KBM-7 (cell line): ENCODE measurements at places on chromosomes 13 and 19.

DNA sequence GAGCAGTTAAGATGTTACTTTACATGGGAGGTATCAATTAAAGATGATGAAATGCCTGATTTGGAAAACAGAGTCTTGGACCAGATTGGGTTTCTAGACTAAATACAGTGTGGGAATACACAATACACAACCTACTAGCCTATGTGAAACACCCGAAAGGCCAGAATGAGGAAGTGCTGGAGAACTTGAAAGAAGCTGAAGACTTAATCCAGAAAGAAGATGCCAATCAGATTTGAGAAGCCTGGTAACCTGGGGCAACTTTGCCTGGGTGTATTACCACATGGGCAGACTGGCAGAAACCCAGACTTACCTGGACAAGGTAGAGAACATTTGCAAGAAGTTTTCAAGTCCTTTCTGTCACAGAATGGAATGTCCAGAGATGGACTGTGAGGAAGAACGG, 43.2 kb downstream of the N4BP2L1 start:
- DNase-seq: no peak

DNA sequence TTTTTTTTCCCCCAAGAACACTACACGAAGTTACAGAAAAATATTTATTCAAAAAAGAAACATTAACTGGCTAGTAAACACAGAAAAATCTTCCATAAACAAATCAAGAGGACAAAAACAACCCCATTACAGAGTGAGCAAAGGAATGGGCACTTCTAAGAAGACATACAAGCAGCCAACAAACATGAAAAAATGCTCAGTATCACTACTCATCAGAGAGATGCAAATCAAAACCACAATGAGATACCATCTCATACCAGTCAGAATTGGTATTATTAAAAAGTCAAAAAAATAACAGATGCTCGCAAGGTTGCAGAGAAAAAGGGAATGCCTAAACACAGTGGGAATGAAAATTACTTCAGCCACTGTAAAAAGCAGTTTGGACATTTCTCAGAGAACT, 131.7 kb downstream of the UGGT2 start:
- DNase-seq: no peak

GRCh38 chr13:109869312-109870237, 83.2 kb upstream of the IRS2 start:
- DNase-seq: peak; percentile 16

DNA sequence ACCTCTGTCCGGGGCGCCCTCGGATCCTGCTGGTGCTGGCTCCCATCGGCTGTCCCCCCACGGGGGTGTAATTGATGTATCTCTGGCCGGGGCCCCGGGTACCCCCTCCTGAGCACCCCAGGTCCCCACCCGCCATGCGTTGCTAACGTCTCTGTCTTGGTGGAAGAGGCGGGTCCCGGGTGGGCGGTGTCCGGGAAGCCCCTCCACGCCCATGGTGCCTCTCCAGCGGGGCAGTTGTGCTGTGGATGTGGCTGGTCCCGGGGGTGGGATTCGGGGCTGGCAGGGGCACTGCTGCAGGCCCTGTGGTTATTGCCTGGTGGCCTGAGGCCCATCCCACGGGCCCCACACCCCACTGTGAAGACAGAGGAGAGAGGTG, 4.9 kb downstream of the DIRAS1 start:
- no peak for DNase-seq

- peak; percentile 71 for DNase-seq
Observed at GRCh38 chr19:4732680-4733114, 9.1 kb upstream of the DPP9 start.

- DNase-seq: no peak
Observed at GRCh38 chr19:13959141-13959961, 7.0 kb downstream of the DCAF15 start.

GRCh38 chr13:48161530-48162179, 66.8 kb upstream of the MED4 start:
- DNase-seq: peak; percentile 80

DNA sequence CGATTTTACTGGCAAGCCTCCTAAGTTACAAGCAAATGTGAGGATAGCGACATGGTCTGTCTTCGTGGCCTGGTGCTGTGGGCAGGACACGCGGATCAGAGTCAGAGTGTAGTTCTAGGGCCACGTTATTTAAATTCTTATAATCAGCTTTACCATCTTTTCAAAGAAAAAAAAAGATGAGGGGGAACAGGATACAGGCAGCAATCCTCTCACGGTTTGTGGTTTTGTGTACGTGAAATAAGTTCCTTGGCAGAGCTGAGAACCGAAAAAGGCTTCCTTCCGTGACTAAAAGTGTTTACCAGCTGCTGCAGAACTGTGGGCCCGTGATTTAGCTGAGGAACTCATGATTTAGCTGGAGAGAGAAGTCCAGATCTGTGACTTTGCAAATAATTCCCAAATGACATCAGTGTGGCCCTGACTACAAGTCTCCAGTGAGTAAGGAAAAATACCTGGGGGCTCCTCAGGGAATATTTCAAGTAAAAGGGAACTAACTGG, 27.2 kb downstream of the RCBTB2 start:
- DNase-seq: peak; percentile 98

GRCh38 chr13:70310396-70311119, 202.3 kb upstream of the KLHL1 start:
- peak; percentile 36 for DNase-seq

GRCh38 chr19:2064395-2064787, 13.3 kb upstream of the MKNK2 start:
- no peak for DNase-seq

DNA sequence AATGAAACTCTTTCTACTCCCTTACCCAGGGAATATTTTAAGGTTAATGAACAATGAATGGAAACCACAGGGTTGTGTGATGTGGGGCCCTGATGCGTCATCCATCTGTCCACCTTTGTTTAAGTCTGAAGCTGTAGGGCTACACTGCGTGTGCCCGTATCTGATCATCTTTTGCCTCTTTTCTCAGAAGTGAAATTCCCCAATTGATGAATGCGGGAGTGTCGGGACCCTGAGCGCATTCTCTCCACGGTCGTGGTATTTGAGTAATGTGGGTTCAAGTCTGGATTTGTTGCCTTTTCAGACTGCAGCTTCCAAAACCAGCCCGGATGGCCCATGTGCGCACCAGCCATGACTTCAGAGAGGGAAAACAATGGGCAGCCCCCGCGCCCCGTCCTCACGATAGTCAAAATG, 112.3 kb downstream of the COL4A2 start:
- DNase-seq: no peak

DNA sequence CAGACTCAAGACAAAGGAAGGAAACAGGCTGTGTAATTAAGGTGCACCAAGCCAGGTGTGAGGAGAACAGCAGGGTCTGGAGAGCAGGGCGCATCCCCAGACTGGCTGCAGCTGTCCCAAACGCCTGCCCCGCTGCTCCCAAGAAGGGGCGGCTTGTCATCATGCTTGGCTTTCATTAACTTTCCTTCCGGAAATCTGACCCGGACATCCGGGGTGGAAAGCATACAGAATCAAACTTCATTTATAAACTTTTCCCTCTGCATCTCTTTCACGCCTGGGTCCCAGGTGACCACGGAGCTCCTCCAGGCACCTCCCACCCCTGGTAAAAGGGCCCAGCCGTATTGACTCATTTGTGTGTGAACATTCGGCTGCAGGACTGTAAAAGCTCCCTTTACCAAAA, 31.7 kb downstream of the TSHZ3 start:
- no peak for DNase-seq

DNA sequence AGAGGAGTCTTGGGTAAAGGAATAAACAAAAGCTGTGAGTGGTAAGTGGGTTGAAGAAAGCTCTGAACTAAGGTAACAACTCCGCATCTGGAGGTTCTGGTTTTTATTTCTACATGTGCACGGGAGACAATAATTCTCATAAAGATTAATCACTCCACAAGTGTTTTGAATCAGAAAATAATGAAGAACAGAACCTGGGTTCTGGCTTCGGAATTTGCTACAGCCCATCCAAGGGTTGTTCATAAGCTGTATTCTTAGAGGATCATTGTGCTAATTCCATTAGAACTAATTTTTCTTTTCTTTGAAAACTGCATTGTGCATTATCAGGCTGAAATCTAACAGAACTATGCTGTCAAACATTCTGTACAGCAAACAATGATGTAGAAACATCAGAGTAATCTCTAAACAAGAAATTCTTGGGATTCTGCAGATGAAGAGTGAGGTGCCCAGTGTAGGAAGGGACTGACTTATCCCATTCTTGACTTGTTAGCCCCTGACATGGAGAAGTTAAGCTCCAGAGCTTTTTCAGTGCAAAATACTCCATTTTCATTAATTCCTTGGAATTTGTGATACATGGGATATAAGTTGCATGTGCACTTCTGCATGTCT, 368.2 kb downstream of the COG6 start:
- DNase-seq: no peak

GRCh38 chr13:112066624-112067004, 335 bp upstream of the SOX1 start:
- DNase-seq: peak; percentile 21

- no peak for DNase-seq
Observed at GRCh38 chr19:41702171-41702651, 6.2 kb upstream of the CEACAM5 start.

DNA sequence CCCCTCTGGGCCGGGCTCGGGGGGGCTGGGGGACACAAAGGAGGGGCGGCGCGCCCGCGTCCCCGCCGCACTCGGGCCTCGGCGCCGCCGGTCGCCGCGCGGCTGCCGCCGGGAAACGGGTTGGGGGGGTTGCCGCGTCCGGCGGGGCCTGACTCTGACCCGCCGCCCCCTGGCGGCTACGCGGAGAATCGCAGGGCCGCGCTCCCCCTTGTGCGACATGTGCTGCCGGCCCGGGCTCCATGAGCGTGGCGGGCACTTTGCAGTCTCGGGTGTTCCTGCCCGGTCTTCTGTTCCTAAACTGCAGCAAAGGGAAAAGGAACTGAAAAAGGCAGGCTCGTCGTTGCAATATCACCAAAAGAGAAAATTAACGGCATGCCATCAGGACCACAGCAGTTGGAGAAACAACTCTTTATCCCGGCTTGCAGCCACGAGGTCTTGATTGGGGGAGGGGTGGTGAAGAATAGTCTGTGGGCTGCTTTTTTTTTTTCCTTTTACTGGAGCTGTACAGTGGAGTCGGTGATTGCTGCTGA, 1.5 kb downstream of the MIR17HG start:
- DNase-seq: peak; percentile 92

- DNase-seq: peak; percentile 34
Observed at GRCh38 chr13:94710881-94711560, 1.3 kb downstream of the SOX21 start.

DNA sequence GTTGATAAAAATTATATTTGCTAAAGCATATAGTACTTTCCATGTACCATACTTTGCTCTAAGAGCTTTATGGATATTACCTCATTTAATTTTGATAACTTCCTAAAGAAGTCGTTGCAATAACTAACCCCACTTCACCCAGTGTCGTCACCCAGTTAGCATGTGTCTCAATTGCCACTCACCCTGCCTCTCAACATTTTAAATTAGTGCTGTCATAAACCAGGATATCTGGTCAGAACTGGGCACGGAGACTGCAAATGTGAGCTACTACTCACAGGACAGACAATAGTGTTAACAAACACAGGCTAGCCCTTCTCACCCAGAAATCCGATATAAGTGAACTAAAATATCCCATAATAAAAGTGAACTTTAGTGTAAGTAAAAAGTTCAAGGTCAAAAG, 430.6 kb downstream of the KLF12 start:
- no peak for DNase-seq

DNA sequence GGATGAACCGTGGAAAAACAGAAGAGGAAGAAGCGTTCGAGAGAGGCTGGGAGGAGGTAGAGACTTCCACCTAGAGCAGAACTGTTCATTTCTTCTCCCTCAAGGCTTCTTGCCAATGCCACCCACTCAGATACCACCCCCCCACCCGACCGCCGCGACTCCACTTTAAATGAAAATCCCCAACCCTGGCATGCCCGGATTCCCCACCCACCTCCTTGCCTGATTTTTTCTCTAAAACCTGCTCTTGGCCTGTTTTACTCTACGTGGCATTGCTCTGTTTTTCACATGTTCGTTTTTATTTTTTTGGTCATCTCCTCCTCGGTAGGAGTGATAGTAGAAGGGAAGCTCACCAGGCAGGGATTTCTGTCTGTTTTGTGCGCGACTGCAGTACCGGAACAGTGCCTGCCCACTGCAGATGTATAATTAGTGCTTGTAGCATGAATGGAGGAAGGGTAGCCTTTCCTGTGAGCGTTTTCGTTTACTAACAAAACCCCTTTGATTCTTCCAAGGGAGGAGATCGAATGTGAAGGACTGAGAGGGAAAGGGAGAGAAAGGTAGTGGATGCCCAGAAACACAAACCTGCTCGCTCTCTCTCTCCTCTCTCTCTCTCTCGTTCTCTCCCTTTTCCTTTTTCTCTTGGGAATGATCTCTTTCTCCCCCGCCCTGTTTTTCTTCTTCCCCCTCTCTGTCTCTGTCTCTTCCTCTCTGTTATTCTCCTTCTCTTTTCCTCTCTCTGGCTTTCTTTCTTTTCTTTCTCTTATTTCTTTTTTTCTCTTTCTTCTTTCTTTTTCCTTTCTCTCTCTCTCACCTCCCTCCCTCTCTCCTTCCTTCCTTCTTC, 2.2 kb downstream of the CD70 start:
- DNase-seq: peak; percentile 51

DNA sequence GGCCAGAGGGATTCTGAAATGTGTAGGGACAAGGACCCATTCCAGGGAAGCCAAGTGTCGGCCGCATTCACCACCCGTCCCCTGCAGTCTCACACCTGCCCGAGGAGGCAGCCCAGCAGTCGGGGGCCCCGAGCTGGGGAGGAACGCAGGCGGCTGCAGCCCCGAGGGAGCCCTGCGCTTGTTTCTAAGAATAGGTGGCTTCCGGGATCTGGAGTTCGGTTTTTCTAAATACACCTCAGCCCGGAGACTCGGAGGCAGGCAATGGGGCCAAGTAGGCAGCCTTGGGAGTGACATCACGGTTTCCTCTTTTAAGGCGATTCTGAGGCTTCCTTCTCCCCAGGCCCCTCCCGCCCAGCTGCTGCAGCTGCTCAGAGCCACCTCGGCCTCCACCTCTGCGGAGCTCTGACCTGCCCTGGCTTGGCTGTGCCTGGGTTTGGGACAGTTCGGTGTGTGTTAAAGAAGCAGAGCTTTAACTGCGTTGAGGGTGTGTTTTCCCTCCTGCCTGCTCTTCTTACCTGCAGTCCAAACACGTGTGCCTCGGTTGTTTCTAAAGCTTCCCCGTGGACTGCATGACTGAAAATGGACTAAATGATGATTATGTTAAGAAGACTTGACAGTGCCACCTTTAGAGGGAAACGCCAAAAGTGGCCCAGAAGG, 80.5 kb downstream of the COL4A2 start:
- DNase-seq: peak; percentile 13

- no peak for DNase-seq
Observed at GRCh38 chr13:38854226-38854625, 136.4 kb downstream of the STOML3 start.

- DNase-seq: no peak
Observed at GRCh38 chr19:38743394-38744297, 628 bp downstream of the CAPN12 start.

DNA sequence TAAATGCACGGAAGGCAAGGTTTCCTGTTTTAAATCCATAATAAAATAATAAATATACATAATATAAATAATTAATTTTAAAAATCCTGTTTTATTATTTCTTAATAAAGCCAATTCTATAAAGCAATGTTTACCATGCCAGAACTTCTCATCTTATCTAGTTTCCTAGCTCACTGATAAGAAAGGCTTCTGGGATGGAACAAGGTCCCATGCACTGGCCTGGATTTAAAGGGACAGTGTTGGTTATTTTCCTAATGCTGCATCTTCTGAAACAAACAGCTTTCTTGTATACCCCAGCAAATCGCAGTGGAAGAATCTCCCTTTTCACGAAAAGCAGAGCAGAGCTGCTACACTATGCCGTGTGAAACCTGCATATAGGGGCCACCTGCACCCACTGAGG, 68.8 kb downstream of the LNX2 start:
- DNase-seq: no peak
